H7 (cell line): ENCODE measurements at places on chromosomes 5 and 9.

GRCh38 chr5:149447373-149448367 lies 68.6 kb upstream of the IL17B start:
- DNase-seq: no peak

GRCh38 chr5:160092514-160092913 lies 26.7 kb downstream of the PWWP2A start:
- DNase-seq: no peak

DNA sequence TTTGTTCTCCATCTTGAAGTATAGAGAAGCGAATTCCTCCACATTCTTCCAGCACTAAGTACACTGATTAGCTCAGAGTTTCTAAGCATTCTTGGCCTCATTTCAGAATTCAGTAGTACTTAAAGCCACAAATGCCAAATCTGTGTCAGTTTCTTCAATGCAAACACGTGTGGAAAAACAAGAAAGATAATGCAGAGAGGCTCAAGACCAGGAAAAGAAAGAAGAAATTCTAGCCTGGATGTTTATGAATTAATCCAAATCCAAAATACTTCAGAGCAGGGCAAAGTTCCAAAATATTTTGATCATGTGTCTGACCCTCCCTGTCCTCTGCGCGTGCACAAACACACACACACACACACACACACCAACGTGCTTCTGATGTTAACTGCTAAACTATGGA lies 457.6 kb downstream of the SLCO4C1 start:
- DNase-seq: no peak

- no peak for DNase-seq
Measured at GRCh38 chr9:89277454-89277853, 33.5 kb upstream of the CKS2 start.

DNA sequence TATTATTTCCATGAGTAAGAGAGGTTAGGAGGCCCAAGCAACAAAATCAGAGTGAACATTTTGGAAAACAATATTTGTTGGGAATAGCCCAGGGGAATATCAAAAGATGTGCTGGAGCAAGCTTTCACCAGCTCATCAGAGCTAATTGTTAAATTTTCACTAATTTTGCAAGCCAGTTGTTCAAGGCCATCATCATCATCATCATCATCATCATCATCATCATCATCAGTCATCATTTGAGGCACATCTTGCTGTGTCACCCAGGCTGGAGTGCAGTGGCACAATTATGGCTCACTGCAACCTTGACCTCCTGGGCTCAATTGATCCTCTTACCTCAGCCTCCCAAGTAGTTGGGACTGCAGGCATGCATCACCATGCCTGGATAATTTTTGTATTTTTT lies 350.5 kb upstream of the MEF2C start:
- DNase-seq: no peak

- no peak for DNase-seq
Measured at GRCh38 chr5:100846772-100847171, 56.3 kb downstream of the ST8SIA4 start.

DNA sequence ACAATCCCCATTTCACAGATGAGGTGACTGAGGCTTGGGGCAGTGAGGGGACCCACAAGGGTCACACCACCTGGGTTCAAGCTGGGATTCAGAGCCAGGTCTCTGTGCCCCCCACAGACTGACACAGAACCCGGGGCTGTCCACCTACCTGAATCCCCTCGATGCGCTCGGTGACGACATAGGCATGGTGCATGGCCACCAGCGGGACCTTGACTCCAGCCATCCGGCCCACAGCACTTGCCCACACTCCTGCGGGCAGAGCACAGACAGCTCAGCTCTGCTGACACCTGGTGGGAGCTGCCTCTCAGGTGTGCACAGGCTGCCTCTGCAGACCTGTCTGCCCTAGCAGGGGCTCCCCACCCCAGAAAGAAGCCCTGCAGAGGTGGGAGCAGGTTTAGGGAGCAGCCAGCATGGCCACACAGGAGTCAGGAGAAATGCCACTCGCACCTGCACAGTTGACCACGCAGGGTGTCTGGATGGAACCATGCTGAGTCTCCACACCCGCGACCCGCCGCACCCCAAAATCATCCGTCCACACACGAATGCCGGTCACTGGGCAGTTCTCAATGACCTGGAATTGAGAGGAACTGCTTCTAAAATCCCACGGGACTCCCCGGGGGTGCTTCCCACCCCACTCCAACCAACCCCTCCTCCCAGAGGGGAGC lies 8.4 kb downstream of the SARDH start:
- DNase-seq: peak; percentile 75

DNA sequence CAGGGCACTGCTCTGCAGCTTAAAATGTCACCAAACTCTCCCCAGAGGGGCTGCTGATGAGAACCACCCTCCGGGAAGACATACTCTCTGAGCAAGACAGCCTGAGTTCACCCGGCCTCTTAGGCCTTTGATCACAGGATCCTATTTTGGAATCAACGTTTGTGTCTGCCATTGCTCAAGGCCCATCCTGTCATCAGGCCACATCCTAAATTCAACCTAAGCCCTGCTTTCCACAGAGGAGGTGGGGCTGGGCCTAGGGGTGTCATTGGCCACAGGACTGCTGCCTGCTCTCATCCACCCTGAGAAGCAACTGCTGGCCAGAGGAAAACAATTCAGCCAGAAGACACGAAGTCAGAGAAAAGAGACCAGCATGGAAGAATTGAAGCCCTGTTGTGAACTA lies 351.1 kb upstream of the IRX2 start:
- peak; percentile 8 for DNase-seq

DNA sequence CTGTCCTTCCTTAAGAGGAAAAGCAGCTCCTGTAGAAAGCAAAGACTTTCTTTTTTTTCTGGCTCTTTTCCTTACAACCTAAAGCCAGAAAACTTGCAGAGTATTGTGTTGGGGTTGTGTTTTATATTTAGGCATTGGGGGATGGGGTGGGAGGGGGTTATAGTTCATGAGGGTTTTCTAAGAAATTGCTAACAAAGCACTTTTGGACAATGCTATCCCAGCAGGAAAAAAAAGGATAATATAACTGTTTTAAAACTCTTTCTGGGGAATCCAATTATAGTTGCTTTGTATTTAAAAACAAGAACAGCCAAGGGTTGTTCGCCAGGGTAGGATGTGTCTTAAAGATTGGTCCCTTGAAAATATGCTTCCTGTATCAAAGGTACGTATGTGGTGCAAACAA lies 42.3 kb downstream of the NR4A3 start:
- DNase-seq: no peak

DNA sequence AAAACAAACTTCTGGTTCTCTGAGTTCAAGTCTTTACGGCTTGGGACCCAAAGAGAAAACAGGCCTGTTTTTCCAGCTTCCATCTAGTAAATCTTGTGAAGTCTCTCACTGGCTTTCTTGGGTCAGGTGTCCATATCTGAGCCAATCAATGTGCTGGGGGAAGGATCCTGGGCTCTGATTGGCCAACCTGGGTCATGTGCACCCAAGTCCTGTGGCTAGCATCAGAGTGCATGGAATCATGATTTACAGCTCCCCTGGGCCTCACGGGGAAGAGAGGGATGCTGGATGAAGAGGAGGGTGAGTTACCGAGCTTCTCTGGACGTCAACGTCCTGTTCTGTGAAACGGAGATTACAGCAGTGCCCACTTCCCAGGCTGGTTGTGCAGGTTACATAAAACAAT lies 19.4 kb downstream of the CXCL14 start:
- no peak for DNase-seq

GRCh38 chr5:159642379-159642778 lies 273.9 kb upstream of the ADRA1B start:
- DNase-seq: no peak

- DNase-seq: no peak
Measured at GRCh38 chr5:160151017-160151416, 31.8 kb upstream of the PWWP2A start.

DNA sequence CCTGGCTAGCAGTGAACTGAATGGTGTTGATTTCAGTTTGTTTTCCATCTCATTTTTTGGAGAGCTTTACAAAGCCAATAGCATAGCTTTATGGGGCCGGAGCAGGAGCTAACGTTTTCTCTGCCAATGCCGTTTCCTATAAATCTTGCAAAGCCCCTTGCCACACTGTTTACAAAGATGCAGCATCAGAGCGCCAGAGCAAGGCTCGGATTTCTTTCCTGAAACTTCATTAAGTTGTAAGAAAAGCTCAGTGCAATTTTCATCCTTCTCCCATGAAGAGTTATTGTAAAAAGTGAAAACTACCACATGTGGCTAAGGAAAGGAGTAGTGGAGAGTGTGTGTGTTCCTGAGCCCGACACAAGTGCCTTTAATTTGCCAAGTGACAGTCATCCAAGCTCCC lies 178.2 kb upstream of the GDNF start:
- DNase-seq: no peak

- peak; percentile 39 for DNase-seq
Measured at GRCh38 chr5:142823126-142823525, 52.9 kb downstream of the ARHGAP26 start.
